ENCODE measurements at places on chromosomes 12 and 14. TPM values are rescaled to one million over a fixed set of nuclear protein-coding genes. Genes with fewer than 3 reads are reported as not detected.
A peak's percentile ranks its signal among the peaks of the same experiment; 100 is the strongest.

GRCh38 chr14:24609655-24610344 is at the start of gene GZMH:
Gene GZMH, minus strand, starts transcription at chr14:24609685. Its CDS starts 72 bp downstream, at chr14:24609613.
- H3K36me3 ChIP-seq, result no peaks in the 10 kb centered on the region
- no peak for DNase-seq
- H3K27ac ChIP-seq, result no peak within 1 kb of the TSS
- H3K4me3 ChIP-seq, result no peak within 1 kb of the TSS
- no peaks in the 10 kb centered on the region for H3K4me1 ChIP-seq

- no peak overlapping the region for H3K4me3 ChIP-seq
- DNase-seq, result no peak
- H3K36me3 ChIP-seq, result no peaks in the 10 kb centered on the region
- no peaks in the 10 kb centered on the region for H3K4me1 ChIP-seq
- no peak overlapping the region for H3K27ac ChIP-seq
Observed at GRCh38 chr12:60758224-60758623, 1162.4 kb downstream of the SLC16A7 start.

DNA sequence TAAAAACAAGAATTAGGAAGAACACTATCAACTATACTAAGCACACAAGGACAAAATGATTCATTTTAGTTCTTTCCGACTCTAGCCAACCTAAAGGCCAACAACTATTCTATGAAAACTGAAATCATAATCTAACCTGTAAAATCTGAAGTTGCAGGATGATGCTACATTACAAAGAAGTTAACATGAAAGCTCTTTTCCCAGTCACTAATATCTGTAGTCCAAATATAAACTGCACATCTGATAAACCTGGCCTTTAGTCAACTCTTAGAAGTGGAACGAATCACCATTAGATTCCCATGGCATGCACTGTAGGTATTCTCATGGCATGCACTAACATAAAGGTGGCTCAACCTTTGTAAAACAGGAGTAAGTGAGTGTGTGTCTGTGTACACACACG is 41.7 kb downstream of the BLTP3B start:
- no peaks in the 10 kb centered on the region for H3K4me1 ChIP-seq
- H3K27me3 ChIP-seq, result no peaks in the 10 kb centered on the region
- H3K36me3 ChIP-seq, result no peaks in the 10 kb centered on the region
- no peak overlapping the region for H3K27ac ChIP-seq

DNA sequence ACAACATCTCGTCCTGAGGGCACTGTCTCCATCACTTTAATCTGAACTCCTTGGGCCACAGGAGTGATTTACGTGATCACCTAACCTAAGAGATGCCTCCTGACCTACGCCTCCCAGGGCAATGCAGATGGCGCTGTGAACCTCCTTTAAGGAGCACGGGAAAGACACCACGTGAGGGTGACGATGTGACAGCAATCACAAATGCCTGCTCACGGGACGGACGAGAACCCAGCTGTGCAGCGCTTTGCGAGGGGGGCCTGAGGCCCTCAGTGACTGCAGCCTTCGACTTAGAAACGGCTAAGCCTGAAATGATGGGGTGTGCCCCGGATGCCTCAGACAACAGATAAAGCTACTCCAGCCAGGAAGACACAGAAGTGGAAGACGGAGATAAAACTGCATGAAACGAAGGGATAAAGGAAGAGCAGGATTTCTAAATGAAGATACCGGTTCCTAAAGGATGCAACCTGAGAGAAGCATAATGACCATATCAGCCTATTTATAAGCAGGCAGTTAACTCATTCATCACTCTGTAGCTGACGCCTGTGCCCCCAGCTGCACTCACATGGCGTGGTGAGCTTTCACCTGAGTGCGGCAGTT is 13.9 kb upstream of the GOLGA3 start:
- H3K36me3 ChIP-seq, result peaks cover 66% of the 10 kb centered on the region
- no peak overlapping the region for H3K4me3 ChIP-seq
- H3K27me3 ChIP-seq, result no peaks in the 10 kb centered on the region
- peaks cover 56% of the 10 kb centered on the region for H3K4me1 ChIP-seq
- no peak overlapping the region for H3K27ac ChIP-seq

GRCh38 chr12:6688543-6688998 is 604 bp downstream of the ZNF384 start:
- H3K4me3 ChIP-seq, result peak overlapping the region; percentile 80
- peaks cover 29% of the 10 kb centered on the region for H3K36me3 ChIP-seq
- H3K27ac ChIP-seq, result peak overlapping the region; percentile 97
- H3K27me3 ChIP-seq, result no peaks in the 10 kb centered on the region
- DNase-seq, result no peak

DNA sequence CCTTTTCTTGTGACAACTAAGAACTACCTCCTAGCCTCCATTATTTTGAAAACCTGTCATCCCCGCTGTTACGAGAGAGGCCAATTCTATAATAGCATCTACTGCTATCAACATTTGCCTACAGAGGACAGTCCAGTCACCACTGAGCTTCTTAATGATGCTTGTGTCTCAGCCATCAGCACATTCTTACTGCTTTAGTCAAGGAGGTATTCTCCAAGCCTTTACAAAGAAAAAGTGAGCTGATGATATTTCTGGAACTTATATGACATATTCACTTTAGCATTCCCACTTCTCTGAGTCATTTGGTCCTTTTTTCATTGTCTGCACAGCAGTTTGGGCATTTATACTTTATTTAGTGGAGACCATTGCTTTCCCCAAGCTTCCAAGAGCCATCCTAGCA is 497.7 kb upstream of the RPL10L start:
- no peak overlapping the region for H3K4me3 ChIP-seq
- no peak overlapping the region for H3K27ac ChIP-seq
- no peaks in the 10 kb centered on the region for H3K27me3 ChIP-seq
- no peak for DNase-seq
- no peaks in the 10 kb centered on the region for H3K36me3 ChIP-seq
- H3K4me1 ChIP-seq, result no peaks in the 10 kb centered on the region

DNA sequence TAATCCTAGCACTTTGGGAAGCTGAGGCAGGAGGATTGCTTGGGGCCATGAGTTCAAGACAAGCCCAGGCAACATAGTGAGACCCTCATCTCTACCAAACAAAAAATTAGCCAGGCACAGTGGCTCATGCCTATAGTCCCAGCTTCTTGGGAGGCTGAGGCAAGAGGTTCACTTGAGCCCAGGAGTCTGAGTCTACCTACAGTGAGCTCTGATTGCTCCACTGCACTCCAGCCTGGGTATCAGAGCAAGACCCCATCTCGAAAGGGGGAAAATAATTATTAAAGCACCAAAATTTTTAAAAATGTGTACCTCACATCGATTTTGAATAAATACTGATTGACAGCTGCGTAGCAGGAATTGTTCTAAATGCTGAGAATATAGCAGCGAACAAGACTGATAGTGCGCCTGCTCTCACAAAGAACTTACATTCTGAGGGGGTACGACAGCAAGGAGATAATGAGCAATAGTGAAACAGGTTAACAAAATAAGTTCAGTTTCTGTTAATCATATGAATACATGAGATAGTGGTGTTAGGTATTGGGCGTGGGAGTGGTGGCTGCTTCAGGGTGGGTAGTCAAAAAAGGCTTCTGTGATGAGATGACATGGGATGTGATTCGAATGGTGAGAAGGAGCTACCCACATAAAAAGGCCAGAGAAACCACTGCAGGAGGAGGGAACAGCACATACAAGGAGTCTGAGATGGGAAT is 19.6 kb downstream of the HCFC2 start:
- peaks cover 43% of the 10 kb centered on the region for H3K36me3 ChIP-seq
- DNase-seq, result no peak

GRCh38 chr12:52327830-52328500 is 6.8 kb upstream of the KRT83 start:
- no peak for DNase-seq
- H3K4me1 ChIP-seq, result no peaks in the 10 kb centered on the region
- no peaks in the 10 kb centered on the region for H3K36me3 ChIP-seq
- no peak overlapping the region for H3K27ac ChIP-seq

- no peak overlapping the region for H3K4me3 ChIP-seq
- DNase-seq, result peak; percentile 26
- H3K4me1 ChIP-seq, result peaks cover 25% of the 10 kb centered on the region
- no peak overlapping the region for H3K27ac ChIP-seq
- H3K36me3 ChIP-seq, result no peaks in the 10 kb centered on the region
Observed at GRCh38 chr14:81269100-81269978, 48.6 kb upstream of the GTF2A1 start.

- DNase-seq, result no peak
- H3K36me3 ChIP-seq, result peaks cover 77% of the 10 kb centered on the region
- no peak overlapping the region for H3K27ac ChIP-seq
- no peaks in the 10 kb centered on the region for H3K4me1 ChIP-seq
- no peaks in the 10 kb centered on the region for H3K27me3 ChIP-seq
Observed at GRCh38 chr12:53279888-53280498, 11.9 kb downstream of the ESPL1 start.

DNA sequence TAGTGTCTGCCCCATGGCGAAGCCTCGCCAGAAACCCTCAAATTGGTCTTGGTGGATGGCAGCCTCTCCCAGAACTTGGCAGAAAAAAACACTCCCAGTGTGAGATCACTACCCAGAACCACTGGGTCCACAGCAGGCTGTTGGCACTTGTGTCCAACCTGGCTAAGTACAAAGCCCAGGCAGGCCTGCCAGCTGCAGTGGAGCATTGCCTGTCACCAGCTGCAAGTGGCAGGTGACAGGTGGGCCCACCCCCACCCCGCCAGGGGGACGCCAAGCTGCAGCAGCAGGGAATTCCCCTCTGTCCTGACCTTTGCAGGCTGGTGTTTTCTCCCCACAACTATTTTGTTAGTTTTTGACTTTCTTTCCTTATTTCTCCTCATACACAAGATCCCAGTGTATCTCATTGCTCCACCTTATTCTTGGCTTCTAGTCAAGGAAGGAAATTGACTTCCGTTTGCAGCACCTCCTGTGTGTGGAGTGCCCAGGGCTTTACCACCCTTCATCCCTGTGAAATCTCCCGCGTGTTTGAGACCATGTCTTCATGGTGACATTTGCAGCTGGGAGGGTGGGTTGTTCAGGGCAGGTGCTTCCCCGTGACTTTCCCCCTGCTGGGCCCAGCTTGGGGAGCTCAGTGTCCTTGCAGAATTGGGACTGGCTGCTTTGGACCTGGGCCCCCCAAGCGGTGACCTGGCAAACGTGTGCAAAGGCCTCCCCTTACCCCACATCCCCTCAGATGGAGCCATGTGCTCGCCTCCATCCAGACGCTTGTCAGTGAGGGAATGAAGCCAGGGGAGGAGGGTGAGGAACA is 73.8 kb upstream of the RIN3 start:
- H3K4me3 ChIP-seq, result no peak overlapping the region
- no peak overlapping the region for H3K27ac ChIP-seq
- no peaks in the 10 kb centered on the region for H3K4me1 ChIP-seq
- no peaks in the 10 kb centered on the region for H3K27me3 ChIP-seq

DNA sequence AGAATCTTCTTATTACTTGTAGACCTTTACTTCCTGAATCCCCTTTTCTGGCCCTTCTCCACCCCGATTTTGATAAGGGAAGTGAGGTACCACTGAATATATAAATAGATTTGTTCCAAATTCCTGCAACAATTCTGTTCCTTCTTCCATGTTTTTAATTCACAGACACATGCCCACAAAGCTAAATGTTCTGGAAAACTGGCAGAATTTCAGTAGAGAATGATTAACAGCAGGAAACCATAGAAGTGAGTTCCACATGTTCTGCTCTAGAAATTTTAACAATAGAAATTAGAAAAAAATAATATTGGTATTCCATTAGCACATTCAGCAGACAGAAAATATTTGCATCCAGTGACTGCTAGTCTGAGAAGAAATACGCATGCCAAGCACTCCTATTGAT is 139.6 kb downstream of the SLC2A13 start:
- no peak for DNase-seq
- no peaks in the 10 kb centered on the region for H3K27me3 ChIP-seq
- H3K4me3 ChIP-seq, result no peak overlapping the region
- H3K27ac ChIP-seq, result no peak overlapping the region
- no peaks in the 10 kb centered on the region for H3K36me3 ChIP-seq

DNA sequence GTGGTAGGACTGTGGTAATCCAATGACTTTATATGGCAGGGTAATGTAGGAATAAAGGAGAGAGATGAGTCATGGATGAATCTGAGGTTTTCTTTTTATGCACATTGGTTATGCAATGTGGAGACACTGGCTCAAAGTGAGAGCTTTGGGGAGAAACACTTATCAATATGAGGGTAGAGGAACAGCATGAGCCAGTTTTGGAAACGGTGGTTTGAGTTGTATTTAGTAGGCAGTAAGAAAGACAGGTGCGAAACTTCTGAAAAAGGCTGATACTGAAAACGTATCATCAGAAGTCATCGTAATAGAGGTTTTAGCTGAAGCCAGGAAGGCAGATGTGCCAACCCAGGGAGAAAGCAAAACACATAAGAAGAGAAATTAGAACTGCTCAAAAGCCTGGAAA is 854.8 kb upstream of the SEL1L start:
- no peak overlapping the region for H3K27ac ChIP-seq
- H3K4me3 ChIP-seq, result no peak overlapping the region
- no peaks in the 10 kb centered on the region for H3K36me3 ChIP-seq
- no peaks in the 10 kb centered on the region for H3K27me3 ChIP-seq
- no peak for DNase-seq

GRCh38 chr12:124805050-124805449 is 58.6 kb downstream of the SCARB1 start:
- H3K4me3 ChIP-seq, result no peak overlapping the region
- H3K36me3 ChIP-seq, result no peaks in the 10 kb centered on the region
- H3K27ac ChIP-seq, result no peak overlapping the region
- H3K27me3 ChIP-seq, result no peaks in the 10 kb centered on the region

DNA sequence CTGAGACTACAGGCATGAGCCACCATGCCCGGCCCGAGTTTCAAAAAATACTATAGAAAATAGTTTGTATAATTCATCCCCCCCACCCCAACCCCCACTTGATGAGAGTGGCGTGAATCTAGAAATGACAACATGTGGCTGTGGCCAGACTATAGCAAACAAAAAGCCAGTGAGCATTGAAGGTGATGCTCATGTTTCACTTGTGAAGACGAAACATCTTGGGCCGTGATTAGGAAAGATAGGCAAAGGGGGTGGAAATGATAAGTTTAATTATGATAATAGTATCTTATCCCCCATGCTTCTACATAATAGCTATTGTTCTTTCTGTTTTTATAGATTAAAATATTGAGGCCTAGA is 8.5 kb downstream of the BORCS5 start:
- no peak for DNase-seq
- H3K4me1 ChIP-seq, result no peaks in the 10 kb centered on the region
- H3K27me3 ChIP-seq, result no peaks in the 10 kb centered on the region
- peaks cover 9% of the 10 kb centered on the region for H3K36me3 ChIP-seq
- no peak overlapping the region for H3K4me3 ChIP-seq
- no peak overlapping the region for H3K27ac ChIP-seq

GRCh38 chr14:70148911-70149595 is 39.7 kb downstream of the SLC8A3 start:
- no peak overlapping the region for H3K27ac ChIP-seq
- H3K27me3 ChIP-seq, result no peaks in the 10 kb centered on the region
- H3K4me1 ChIP-seq, result no peaks in the 10 kb centered on the region
- no peak overlapping the region for H3K4me3 ChIP-seq
- no peaks in the 10 kb centered on the region for H3K36me3 ChIP-seq
- DNase-seq, result no peak

Gene PLEKHG7
- 0.14 TPM for total RNA-seq

Gene LRRC10
- total RNA-seq, result 0.05 TPM

Gene GOLT1B
- total RNA-seq, result 24.0 TPM

Gene TTC9
- total RNA-seq, result 1.8 TPM

Gene AMDHD1
- total RNA-seq, result 0.52 TPM

Gene HOTAIR
- not detected for total RNA-seq

Data from thymus (tissue), 14 donors.